Stimulated activated CD4-positive, alpha-beta T cell treated with anti-CD3 and anti-CD28 coated beads, Interleukin-4, amount 100 ng/mL, for 48 hours (primary cell): ENCODE measurements at places on chromosomes 5 and 9.

GRCh38 chr9:35748858-35749514 lies at the start of the genes GBA2 and RGP1:
Gene GBA2, minus strand, starts transcription at chr9:35749228. Its CDS starts 524 bp downstream, at chr9:35748704.
Gene RGP1, plus strand, starts transcription at chr9:35749287. Its CDS starts 469 bp downstream, at chr9:35749756.
- DNase-seq = no peak

DNA sequence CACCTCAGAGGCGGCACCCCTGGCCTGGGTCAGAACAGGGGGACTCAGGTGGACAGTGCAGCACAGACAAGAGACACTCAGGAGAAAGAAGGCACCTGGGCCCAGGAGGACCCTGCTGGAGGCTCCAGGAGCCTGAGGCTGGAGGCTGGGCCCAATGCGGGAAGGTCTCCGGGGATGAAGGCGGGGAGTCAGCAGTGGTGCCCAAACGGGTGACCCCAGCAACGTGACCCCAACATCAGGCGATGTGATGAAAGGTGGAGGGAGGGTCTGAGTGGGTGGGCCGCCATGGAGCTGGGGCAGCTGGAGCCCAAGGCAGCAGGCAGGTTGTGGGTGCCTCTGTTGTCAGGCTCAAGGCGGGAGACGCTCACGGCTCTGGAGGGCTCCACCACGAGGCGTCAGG lies 37.5 kb downstream of the LPCAT1 start:
- no peak for DNase-seq

- DNase-seq = no peak
Measured at GRCh38 chr5:17411436-17412402, 86.3 kb upstream of the TAF11L2 start.

DNA sequence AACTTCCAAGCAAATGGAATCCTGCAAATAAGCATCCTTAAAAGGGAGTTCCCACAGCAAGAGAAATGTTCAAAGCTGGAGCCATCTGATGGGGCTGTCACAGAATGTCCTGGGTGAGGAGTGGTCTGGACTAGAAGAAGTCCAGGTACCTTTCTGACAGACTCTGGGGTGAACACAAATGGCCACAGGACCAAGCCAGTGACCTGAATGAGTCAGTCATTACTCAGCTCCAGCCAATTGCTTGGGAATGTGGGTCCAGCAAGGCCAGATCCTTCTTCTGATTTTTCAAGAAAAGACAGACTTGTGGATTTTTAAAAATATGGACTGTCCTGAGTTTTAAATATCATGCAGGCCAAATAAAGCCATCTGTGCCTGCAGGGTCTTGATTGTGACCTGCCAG lies 30.1 kb downstream of the GALNT10 start:
- no peak for DNase-seq

DNA sequence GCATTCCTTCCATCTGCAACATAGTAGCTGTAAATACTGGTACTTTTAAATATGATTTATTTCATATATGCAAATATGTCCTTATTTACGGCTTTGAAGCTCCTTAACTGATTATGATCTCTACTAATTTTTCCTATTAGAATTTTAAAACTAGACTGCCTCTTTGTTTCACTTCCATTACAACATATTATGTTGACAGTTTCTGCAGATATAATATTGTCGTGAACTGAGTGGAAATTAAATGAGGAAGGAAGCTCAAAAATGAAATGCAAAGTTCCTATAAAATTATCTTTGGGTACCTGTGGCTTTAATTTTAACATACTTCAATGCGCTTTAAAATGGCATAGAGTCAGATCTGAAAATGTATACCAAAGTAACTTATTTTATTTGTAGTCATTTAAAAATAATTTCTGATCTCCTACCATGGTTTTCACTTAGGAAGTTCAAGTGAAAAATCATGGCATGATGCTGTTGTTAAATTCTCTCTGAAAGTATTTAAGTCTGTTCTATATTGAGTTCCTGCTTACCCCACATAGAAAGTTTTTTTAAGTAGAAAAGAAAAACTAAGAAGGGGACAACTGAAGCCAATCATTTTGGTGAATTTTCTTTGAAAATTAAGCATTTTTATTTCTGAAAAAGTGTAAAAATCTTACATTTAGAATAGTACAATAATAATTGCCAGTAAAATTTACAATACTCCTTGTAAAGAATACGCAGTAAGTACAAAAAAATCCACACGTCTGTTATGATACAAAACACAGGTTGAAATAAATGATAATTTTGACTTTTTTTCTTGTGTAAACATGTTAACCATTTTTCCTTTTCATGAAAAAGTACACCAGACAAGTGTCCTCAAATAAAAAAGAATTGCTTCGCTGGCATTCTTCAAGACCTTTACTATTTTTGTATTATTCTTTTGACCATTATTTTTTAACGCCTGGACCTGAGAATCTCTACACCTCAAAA lies 2.6 kb downstream of the FOXD1 start:
- DNase-seq = no peak

DNA sequence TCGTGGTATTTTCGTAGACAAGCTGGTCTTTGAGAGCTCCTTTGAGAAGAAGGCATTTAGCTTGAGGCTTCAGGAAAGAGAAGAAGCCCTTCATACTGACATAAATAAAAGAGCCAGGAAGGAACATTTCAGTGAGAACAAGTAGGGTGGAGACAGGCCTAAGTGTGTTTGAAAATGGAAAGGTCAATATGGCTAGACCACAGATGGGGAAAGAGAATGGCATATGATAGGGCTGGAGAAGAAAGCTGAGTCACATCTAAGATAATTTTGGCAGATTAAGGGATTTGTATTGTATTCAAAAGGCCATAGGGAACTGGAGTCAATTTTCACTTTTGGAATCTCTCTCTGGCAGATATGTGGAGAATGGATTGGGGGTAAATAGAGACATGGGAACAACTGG lies 374.9 kb downstream of the TMEM38B start:
- DNase-seq = no peak

DNA sequence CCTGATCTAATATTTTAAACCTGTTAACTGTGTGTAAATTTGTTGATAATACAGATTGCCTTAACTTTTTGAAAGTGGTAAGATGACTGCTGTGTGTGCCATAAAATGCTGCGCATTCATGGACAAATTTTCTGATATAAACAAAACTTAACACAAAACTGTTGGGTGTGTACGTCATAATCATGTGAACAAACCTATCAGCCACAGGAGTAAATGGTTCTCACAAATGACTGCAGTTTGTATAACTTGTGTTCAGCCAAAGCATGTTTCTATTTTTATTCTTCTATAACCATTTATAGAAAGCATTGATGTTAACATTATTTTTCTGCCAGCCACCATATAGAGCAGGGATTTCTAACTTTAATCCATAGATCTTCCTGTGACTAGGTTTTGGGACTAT lies 21.5 kb downstream of the CAMK4 start:
- DNase-seq = no peak

DNA sequence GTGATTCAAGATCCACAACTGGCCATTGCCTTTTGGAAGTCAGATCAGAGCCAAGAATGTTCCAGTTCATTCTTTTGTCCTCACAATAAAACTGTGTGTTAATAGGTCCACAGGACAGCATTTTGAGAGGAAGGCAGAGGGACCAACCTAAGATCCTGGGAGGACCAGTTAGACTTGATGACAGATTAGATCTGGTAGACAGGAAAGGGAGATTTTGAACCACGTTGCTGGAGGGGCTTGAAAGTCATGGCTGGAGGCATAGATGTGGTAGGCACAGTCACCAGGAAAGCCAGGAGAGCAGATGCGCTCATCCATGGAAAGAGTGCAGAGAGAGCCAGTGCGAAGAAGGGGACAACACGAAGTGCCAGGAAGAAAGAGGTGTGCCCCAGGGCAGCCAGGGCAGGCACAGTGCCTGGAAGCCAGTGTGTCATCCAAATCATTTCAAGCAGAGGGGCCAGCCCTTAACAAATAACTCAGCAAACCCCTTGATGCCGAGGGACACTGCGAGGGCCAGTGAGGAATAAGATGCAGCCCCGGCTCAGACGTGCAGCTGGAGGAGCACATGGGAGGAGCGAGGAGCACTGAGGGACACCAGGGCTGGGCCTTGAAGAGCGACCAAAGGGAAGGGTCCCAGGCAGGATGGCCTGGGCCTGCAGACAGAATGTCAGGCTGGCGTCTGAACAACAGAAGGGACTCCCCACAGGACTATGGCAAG lies 12.8 kb upstream of the SLC2A8 start:
- no peak for DNase-seq

DNA sequence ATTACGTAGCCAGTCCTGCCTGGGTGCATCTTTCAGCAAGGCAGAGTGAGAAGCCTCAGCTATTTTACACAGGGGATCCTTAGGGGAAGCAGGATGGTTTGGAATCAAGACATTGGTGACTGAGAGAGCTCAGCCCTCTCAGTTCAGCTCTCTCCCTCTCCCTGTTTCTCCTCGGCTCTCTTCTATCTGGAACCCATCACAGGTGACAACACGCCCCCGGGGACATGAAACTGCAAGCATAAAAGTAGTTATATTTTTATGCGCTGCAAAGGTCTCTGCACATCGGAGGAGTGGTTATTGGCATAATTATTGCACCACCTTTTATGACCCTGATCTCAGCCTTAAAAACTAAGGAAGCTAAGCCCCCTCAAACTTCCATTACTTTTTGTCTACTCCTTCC lies 14.2 kb downstream of the TMOD1 start:
- DNase-seq = no peak

DNA sequence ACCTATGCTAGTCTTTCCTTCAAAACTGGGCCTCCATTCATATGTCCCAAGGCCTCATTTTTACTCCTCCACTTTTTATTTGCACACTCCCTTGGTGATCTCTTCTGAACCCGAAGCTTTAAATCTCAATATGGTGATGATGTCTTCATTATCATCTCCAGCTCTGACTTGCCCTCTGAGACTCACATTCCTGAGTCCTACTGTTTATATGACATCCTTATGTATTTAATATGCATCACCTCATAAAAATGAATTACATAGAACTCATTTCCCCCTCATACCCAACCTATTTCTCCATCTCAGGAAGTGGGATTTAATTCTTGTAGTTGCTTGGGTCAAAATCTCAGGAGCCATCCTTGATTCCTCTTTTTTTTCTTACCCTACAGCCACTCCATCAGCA lies 473.0 kb downstream of the EBF1 start:
- no peak for DNase-seq

DNA sequence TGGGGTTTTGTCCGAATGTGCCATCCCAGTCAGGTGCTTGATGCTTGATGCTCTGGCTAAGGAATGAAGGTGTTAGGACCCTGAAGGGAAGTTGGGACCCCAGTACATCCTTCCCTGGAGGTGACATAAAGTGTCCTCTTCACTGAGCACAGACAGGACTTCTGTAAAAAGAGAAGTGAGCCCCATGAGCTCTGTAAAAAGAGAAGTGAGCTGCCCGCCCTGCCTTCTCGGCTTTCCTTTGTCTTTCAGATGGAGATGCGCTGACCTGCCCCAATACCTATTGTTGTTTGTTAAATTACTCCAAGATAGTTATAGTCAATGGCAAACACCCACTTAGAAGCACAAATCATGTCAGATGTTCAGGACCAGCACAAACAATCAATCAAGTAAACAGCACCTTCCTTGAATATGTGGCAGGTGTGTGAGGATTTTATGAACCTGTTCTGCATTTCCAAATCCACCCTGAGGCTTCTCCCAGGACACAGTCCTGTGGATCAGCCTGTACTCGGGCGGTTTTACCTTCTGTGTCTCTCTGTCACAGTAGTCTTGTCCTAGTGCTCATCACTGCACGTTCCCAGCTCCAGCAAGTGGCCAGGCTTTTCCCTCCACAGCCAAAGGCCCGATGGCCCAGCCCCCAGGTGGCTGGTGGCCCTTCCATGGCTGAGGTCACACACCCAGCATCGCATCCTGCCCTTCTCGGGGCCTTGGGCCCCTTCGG lies 191.4 kb downstream of the MTRR start:
- DNase-seq = no peak

DNA sequence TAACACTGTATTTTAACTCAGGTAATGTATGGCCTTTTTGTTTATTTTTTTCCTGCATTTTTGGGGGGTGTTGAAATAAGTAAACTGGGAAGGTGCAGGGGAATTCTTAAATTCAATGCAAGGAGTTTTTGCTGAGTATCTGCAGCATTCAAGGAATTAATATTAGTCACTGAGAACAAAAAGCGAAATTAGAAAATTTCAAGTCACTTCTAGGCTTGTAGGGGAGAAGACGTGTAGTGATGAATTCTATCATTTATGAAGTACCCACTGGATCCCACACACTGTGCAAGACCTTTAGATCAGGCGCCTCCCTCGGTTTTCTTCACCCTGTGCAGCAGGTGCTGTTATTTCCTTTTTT lies 1.2 kb downstream of the EHMT1 start:
- no peak for DNase-seq

DNA sequence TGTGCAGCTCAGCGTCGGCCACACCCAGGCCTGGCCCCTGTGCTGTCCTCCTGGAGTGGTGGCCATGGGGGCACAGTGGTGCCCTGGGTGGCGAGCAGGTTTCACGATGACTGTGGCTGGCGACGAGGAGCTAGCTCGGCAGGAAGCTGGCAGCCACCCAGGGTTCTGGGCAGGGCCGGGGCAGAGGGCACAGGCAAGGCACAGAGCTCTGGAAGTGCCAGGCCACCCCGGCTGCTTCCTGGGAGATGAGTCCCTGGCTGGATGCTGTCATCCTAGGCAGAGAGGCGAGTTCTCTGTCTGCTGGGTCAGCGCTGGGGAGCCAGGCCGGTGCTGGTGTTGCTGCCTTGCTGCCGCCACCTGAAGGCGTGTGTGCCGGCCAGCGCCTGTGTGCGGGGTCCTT lies 51.7 kb downstream of the RXRA start:
- no peak for DNase-seq

DNA sequence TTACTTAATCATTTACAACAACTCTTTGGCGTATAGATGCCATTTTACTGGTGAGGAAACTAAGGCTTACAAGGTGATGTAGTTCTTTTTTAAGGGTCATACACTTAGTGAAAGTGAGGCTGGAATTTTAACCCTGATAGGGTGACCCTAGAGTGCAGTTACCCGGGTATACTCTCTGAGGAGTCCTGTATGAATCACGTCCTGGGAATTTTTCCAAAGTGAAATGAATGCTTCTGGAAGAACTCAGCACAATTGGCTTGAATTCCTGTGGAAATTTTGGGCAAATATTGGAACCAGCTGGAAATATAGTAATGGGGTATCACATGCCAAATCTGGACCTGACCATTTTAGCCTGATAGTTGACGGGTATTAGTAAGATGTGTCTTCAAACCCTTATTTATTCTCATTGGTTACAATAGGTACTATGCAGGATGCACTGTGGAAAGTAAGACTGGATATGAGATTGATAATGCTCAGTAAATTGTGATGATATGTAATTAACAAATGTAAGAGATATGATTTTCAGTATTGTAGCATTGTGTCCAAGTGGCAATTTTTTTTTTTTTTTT lies 14.8 kb downstream of the SUB1 start:
- DNase-seq = no peak

- DNase-seq = no peak
Measured at GRCh38 chr9:108475813-108476212, 380.0 kb downstream of the ACTL7B start.

- DNase-seq = no peak
Measured at GRCh38 chr9:104725014-104725413, 22.5 kb upstream of the NIPSNAP3A start.
